ENCODE measurements at places on chromosomes 1 and 21.
A peak's percentile ranks its signal among the peaks of the same experiment; 100 is the strongest.

- DNase-seq: no peak
Measured at GRCh38 chr1:44407430-44408211, 2.6 kb downstream of the RNF220 start.

- no peak for DNase-seq
Measured at GRCh38 chr1:191592039-191592438, 566.2 kb upstream of the RGS18 start.

DNA sequence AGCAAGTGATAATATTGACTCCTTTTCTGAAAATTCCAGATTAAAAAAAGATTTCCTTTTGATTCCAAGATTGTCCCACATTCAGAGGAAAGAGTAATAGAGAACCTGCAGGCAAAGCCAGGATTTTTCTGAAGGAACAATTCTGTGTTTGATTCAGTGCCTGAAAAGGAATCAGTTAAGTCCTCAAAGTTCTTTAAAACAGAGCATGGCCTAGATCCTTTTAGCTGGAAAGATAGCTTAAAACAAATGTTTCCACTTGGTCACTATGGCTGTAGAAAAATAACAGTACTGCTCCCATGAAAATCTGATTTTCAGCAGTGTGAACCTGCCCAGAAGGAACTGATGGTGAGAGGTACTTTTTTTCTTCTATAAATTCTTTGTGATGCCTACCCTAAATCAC lies 41.8 kb downstream of the HS2ST1 start:
- no peak for DNase-seq

GRCh38 chr1:7690076-7690475 lies 81.0 kb upstream of the VAMP3 start:
- DNase-seq: no peak

GRCh38 chr1:219883400-219884332 lies 44.7 kb downstream of the SLC30A10 start:
- no peak for DNase-seq

DNA sequence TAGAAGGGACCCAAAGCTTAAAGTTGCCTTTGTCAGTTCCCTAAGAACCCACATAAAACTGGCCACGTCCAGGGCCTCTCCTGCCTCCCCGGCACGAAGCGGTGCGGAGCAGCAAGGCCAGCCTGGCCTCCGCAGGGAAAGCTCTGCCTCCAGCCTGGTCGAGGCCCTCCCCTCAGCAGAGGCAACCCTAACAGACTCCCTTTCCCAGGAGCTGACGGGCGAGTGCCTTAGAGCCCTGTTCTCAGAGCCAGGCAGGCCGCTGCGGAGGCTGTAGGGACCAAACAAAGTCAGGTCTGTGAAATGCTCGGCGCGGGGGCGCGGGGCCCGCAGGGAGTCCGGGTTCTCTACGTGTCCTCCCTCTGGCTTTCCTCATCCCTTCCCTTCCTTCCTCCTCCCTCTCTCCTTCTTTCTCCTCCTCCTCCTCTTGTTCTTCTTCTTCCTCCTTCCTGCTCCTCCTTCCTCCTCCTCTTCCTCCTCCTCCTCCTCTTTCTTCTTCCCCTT lies 40.7 kb downstream of the RIPK4 start:
- no peak for DNase-seq

- DNase-seq: no peak
Measured at GRCh38 chr1:198932351-198932991, 293.6 kb downstream of the PTPRC start.

GRCh38 chr1:176800978-176801513 lies 338.1 kb downstream of the PAPPA2 start:
- no peak for DNase-seq

GRCh38 chr1:8023995-8024313 lies 2.2 kb downstream of the ERRFI1 start:
- DNase-seq: no peak

DNA sequence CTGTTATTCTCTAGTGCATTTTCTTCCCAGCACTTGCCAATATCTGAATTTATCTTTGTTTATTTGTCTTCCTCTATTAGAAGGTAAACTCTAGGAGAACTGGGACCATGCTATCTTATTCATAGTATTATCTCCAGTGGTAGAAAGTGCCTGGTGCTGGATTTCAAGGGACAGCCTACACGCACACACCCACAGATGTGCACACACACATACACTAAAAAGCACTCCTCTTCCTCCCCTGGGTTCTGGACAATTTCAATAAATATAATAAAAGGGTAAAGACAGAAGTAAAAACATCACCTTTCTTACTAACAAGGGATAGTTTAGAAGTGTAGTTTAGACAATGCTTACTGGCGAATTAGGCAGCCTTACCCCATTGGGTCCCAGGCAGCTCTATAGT lies 28.5 kb upstream of the USP24 start:
- DNase-seq: no peak

DNA sequence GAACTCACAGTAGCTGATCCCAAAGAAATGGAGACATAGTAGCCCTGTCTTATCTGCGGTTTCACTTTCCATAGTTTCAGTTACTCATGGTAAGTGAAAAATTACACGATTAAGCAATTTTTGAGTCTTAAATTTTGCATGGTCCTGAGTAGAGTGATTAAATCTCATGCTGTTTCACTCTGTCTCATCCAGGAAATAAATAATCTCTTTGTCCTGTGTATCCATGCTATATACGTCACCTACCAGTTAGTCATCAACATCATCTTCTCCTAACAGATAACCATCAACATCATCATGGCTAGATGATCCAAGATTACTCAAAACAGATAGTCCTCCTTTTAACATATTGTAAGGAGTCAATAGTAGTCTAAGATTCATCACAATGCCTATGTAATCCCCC lies 1589.3 kb downstream of the BRINP3 start:
- DNase-seq: no peak

- DNase-seq: no peak
Measured at GRCh38 chr1:162360237-162360873, 16.3 kb downstream of the SPATA46 start.

DNA sequence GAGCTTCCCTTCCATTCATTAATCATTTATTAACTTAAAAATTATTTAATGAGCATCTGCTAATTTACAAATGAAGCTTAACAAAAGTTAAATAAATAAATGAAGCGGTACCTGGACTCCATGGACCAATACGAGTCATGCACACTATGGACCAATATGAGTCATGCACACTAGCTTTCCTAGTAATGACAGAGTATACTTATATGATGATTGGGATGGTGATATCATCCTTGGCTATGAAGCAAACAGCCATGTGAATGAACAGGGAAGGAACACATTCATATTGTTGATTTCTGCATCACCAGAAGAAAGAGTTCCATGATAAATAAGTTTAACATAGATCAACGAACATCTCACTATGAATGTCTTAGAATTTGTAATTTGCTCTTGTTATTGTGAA lies 109.9 kb downstream of the SPAG17 start:
- DNase-seq: peak; percentile 56

DNA sequence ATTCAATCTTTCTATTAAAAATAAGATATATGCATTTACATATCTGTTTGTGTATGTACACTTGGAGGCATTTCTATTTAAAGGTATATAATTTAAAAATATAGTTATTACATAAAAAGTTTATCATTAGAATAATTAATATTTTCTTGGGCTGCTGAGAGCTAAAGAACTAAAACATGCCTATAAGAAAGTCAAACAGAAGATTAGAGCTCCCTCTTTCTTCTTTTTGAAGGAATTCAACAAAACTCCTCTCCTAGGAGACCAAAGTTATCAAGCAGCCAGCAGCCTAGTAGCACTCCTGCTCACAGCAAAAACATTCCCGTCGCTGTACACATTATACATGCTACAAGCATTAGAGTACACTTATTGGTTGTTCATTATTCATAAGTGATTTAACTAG lies 216.4 kb downstream of the VAV3 start:
- DNase-seq: no peak

DNA sequence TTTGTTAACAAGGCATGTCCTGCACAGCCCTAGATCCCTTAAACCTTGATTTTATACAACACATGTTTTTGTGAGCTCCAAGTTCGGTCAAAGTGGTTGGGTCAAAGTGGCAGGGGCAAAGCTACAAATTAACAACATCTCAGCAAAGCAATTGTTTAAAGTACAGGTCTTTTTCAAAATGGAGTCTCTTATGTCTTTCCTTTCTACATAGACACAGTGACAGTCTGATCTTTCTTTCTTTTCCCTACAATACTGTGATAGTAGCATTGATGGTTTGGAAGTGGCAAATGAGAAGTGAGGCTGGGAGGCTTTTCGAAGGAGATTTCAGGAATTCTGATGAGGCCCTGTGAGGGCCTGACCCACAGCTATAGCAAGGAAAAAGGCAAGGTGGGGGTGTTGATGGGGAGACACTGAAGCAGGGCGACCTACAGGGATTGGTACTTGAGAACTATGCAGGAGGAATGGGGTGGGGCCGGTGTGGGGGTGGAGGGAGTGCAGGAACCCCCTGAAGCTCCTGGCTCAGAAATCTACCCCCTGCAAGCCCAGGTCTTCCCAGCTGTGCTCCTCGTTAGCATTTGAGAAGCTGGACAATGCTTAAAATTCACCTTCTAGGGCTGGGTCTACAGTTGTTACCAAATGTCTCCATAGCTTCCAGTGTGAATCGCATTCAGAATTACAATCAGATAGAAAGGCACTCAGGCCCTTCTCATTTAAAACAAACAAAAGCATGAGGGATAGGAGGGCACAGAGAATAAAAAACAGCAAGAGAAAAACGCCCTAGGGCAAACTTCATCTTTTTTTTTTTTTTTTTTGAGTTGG lies 102.6 kb upstream of the PPM1J start:
- DNase-seq: no peak

- DNase-seq: no peak
Measured at GRCh38 chr1:168893359-168893801, 164.4 kb upstream of the DPT start.

- DNase-seq: peak; percentile 49
Measured at GRCh38 chr1:92784021-92784638, 778 bp downstream of the EVI5 start.

GRCh38 chr1:208069908-208070307 lies 159.0 kb upstream of the CD34 start:
- no peak for DNase-seq

DNA sequence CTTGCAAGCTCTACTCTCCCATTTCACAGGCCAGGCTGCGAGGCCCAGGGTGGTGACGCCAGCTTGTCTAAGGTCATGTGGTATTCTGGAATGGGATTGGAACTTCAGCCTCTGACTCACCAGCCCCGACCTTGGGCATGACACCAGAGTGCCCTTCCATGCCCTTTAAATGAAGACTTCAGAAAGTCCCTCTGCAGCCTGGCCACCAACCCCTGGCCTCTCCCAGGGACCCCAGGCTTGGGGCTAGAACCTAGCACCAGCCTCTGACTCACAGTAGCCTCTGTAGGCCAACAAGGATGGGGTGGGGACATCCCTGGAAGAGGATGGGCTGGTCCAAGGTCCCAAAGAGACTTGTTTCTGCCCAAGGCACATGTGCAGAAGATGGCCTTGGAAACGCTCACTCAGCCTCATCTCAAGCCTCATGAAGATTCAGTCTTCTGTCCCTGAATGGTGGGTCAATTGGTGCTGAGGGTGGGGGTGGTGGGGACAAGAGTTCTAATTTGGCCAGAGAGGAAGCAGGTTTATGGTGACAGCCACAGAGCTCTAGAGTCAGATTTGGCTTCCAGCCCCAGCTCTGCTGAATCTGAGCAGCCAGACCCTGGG lies 36.1 kb upstream of the RUNX3 start:
- DNase-seq: no peak

DNA sequence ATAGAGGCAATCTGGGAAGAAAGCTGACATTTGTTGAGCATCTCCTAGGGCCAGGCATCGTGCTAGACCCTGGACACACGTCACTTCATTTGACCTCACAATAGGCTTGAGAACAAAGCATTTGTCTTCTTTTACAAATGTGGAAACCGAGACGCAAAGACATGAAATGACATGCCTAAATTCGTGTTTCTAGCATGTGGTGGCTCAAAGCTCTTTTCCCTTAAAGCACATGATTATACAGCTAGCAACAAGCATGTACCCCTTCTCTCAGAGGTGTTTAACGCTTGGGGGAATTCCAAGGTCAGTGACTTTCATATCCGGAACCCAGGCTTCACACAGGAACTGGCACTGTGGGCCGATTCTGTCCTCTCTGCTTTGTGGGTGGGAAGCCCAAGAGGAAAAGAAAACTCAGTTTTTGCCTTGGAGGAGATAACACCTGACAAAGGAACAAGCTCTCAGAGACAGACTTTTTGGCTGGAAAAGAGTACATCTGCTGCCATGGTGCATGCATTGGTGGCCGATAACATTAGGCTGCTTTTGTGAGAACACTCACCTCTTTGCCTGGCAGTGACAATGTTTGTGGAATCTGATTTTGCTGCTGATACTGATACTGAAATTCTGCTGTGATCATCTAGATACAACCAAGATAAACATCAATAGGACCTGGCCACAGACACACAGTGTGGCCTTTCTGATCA lies 15.4 kb upstream of the CD2 start:
- no peak for DNase-seq

- no peak for DNase-seq
Measured at GRCh38 chr1:2542246-2542915, 12.3 kb upstream of the HES5 start.

DNA sequence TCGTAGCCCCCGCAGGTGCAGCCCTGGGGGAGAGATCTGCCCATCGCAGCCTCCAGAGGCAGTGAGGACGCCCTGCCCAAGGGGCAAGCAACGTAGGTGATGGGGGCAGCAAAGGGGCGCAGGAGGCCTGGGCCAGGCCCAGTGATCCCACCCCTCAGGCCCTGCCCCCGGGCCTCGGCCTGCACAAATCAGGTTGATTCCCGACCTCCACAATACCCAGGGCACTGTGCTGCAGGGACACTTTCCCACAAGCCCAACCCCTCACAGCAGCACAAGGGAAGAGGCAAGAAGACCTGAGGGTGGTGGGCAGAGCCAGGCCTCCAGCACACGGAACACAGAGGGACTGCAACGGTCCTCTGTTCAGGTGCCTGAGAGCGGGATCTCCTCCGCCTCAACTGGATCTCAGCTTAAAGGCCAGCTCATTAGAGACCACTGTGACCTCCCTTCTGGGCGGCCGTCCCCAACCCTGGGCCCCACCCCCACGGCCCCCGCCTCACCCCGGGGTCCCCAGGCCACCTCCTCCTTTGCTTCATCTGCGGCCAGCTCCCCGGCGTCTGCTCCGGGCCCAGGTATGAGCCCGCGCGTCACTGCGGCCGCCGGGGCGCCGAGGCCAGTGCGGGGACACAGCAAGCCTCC lies 812 bp upstream of the ARF1 start:
- DNase-seq: no peak

GRCh38 chr21:37045149-37045548 lies 27.7 kb downstream of the PIGP start:
- DNase-seq: no peak

GRCh38 chr1:98422816-98423215 lies 238.7 kb upstream of the SNX7 start:
- DNase-seq: no peak

Data from NCI-H226 (cell line).